RPMI7951 (cell line): ENCODE measurements at places on chromosomes 16 and 17.
A peak's percentile ranks its signal among the peaks of the same experiment; 100 is the strongest.

DNA sequence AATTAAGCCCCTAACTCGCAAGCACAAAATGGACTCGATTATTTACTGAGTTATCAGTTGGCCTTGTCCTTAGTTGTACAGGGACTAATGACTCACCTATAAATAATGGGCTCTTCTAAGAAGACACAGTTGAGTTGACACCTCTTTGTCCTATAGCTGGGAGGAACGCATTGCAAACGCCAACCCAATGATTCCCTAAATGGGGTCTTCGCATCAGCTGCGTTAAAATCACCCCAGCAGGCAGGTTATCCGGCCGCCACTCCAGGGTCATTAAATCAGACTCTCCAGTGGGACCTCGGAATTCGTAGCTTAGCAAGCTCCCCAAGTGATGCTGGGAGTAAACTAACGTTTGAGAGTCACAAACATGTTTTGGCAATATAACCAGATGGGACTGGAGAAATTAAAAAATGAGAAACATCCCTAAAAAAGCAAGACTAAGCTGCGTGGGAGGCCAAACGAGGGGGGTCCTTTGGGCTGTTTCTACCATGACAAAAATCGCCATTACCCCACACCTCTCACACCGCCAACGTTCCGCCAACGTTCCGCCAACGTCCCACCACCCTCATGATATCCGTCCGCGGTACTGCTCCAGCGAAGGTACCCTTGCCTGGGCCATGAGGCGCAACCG, 932 bp upstream of the NFE2L1 start:
- DNase-seq, result peak; percentile 22

DNA sequence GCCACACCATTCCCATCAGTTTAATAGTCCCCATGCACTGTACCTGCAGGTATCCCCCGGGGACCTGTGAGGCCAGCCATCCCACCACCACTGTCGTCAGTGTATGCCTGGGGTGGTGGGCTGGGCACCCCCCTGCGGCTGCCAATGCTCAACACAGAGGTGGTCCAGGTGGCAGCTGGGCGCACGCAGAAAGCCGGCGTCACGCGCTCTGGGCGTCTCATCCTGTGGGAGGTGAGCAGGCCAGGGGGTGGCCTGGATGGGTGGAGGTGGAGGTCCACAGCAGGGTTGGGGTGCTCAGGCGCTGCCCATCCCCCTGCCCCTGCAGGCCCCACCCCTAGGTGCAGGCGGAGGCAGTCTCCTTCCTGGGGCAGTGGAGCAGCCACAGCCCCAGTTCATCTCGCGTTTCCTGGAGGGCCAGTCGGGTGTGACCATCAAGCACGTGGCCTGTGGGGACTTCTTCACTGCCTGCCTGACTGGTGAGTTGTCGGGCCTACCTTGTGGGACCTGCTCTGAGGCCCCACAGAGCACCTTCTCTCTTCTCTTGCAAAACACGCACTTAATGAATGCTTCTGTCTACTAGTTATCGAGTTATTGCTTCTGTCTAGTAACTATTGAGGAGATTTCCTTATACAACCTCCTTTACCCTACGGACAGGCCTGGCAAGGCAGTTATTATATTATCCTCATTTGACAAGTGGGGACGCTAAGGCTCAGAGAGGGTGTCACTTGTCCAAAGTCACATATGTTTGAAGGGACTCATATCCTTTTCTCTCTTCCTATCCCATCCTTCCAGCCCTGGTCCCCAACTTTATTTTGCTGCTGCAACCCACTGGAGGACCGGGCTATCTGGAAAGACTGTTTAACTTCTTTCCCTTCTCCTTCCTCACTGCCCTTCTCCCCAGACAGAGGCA, 5.8 kb upstream of the TRAF4 start:
- DNase-seq, result no peak

DNA sequence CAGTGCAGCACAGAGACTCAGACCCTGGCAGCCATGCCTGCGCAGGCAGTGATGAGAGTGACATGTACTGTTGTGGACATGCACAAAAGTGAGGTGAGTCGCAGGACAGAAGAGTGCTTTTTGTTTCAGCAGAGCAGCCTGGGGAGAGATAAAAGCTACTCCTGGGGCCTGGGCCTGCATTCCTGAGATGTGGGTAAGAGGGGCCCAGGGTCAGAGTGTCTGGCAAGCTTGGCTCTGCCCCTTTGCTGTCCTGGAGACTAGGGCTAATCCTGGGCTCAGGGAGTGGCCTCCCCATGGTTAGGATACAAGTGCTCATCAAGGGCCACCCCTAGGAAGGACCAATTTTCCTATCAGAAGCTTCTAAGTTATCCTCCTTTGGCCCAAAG, 4.8 kb upstream of the ERBB2 start:
- DNase-seq, result no peak

DNA sequence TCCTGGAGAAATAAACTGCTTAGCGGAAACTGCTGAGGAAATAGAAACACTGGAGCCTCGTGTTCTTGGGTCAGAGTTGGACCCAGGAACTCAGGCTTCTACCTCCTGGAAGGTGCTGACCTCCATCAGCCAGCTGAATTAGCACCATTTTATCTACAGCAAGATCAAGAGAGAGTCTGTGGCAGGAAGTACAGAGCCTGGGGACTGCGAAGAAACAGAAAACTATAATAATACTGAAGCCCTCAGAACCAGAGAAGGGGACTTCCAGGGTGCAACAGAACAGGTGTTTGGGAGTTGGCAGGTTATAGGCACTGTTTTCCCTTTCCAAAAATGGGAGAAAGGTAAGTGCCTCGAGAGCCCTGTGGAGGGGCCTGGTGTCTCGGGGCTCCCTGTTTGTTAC, 379.7 kb downstream of the CA10 start:
- DNase-seq, result no peak

GRCh38 chr16:58331024-58331707, 36.3 kb upstream of the PRSS54 start:
- no peak for DNase-seq

DNA sequence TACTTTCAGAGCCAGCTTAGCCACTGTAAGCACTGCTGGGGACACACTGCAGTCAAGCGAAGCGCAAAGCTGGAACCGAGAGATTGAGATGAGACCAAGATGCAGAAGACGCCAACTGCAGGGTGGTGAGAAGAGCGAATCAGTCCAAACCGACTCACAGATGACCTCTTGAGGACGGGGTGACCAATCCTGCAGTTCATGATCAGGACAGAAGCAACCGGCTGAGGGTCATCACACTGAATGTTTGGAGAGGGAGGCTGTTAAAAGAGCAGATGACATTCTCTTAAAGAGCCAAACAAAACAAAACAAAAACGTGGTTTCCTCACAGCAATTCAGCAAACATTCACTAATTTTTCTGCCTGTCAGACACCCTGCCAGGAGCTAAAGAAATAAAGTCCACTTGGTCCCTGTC, 8.5 kb downstream of the HASPIN start:
- DNase-seq, result no peak

DNA sequence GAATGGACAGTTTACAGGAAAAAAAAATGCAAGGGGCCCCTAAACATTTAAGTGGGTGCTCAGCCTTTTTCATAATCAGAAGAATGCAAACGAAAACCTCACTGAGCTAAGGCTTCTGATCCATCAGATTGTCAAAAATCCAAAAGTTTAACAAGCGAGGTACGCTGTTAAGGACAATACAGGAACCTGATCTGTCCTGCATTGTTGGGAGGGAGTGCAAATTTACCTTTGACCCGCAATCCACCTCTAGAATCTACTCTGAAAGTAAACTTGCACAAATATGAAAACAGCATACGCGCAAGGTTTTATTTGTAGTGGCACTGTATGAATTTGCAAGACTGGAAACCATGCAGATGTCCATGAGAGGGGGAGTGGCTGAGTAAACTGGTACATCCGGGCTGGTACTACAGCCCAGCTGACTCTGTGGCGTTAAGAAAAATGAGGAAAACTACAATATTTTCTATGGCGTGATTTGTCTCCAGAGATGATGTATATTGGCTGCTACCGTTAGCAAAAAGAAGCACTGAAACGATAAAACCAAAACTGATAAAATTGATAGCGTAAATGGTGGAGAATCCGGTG, 28.8 kb upstream of the ST6GALNAC1 start:
- DNase-seq, result peak; percentile 41

DNA sequence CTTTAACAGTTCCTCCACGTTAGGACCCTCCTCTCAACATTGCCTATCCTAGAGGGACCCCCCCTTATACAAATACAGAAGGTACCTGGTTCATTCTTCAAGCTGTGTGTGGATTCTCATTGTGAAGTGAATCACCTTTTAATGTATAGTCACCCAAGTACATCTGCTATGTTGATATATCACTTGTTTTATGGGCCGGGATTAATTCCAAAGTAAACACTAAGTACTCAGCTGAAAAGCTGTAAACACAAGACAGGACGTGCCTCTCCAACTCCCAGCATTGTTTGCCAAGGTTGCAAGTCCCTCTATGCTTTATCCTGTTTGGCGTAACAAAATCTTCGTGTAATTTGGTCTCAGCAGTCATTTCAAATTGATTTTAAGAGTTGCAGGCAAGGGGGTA, 123.6 kb downstream of the RBFOX1 start:
- DNase-seq, result no peak

DNA sequence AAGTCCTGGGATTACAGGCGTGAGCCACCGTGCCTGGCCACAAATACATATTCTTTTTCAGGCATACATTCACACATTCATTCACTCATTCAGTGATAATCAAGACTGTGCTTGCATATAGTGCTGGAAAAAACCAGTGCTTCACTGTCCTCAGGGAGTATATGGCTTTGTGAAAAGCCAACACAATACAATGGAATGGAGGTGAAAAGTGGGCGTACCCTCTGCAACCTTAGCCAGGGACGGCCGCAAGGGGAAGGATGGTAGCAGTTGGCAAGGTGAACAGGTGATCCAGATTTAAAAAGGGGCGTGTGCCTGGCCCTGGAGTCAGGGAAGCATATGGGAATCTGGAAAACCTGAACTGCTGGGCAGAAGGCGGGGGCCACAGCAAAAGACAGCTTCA, 18.1 kb upstream of the GAN start:
- DNase-seq, result no peak

DNA sequence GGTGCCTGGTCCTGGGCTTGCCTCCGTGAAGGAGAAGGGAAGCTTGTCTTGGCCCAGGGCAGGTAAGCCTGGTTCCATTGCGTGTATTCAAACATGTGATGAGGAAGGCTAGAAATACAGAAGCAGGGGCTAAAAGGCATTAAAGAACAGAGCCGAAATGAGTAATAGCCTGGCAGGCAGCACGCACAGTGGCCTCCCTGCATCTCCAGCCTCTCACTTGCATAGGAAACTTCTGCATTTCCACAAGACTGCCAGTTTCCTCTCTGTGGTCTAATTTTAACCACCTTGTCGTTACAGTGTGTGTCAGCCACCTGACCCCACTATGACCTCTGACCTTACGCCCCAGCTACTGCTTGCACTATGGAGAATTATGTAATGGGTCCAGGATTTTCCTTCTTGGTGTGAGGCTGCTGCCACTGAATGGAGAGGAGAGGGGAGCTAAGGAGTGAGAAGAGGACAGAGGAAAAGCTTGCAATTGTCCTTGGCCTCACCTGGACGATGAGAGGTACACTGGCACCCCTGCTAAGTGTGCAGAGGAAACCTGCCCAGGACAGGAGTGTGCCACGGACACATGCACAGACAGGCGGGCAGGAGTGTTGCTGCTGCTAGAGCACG, 32.8 kb downstream of the HIC1 start:
- DNase-seq, result peak; percentile 78

- no peak for DNase-seq
Measured at GRCh38 chr16:87291944-87292343, 25.2 kb downstream of the C16orf95 start.

DNA sequence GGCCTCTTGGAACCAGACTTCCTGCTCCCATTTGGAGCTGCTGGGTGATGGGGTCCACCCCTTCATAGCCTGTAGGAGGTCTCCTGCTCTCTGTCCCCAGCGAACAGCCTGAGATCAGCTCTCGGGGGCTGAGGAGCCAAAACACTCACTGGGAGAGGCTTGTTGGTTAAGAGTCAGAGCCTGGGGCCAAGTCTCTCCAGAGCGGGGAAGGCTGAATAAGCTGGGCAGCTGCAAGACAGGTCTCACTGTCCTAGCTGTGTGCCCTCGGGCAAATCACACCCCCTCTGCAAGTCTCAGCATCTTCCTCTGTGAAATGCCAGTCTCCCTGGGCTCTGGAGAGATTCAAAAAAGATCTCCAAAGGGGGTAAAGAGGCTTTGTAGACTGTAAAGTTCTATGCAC, 174.6 kb downstream of the WSCD1 start:
- no peak for DNase-seq

DNA sequence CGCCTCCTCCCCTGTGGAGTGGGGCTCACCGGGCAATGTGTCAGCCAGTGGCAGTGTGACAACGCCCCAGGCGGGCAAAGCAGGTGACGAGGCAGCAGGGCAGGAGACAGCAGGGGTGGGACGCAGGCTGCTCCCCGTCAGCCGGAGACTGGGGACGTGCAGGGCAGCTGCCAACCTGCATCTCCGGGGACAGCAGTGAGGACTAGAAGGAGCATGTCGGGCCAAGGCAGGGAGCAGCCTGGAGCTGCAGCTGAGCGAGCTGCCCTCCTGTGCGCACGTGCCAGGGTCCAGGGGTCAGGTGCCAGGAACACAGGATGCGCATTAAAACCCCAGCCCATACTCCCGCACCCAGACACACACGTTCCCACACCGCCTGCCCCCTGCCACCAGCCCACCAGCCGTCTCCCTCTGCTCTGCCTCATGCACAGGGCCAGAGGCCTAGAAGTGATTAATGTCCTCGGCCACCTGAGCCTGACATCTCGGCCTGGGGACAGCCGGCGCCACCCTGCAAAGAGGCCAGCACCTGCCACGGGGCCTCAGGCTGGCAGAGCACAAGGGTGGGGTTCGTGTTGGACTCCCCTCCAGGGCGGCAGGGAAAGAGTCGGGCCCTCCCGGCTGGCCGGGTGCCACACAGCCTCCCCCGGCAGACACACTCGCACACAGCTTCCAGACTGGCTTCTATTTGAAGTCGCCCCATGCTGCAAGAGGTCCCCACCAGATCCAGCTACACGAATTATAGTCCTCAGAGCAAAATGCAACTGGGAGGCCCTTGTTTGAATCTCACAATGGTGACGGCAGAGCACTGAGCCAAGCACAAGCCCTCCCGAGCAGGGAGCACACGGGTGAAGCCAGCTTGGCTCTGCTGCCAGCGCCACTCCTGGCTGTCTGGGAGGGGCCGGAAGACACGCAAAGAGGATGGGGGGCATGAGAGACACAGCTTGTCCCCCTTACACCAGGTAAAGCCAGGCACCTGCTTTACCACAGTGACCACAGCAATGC, 90.4 kb downstream of the RBFOX3 start:
- no peak for DNase-seq

- peak; percentile 44 for DNase-seq
Measured at GRCh38 chr17:78828470-78829185, 12.0 kb downstream of the USP36 start.
